ENCODE measurements at places on chromosomes 3 and 15.

DNA sequence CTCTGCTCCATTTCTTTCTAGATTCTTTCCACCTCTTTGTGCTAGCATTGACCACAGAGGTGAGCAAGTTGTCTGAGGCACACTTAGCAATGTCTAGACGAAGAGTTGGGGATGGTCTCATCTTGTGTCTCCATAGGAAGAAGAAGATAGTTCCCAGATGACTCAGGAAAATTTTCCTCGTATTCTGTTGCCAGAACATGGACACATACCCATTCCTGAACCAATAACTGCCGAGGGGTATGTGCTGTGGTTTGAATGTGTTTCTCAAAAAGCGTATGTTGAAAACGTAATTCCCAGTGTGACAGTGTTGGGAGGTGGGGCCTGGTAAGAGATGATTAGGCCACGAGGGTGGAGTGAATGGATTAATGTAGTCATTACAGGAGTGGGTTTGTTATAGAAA, 107.5 kb upstream of the GALNT15 start:
- DNase-seq, result no peak

DNA sequence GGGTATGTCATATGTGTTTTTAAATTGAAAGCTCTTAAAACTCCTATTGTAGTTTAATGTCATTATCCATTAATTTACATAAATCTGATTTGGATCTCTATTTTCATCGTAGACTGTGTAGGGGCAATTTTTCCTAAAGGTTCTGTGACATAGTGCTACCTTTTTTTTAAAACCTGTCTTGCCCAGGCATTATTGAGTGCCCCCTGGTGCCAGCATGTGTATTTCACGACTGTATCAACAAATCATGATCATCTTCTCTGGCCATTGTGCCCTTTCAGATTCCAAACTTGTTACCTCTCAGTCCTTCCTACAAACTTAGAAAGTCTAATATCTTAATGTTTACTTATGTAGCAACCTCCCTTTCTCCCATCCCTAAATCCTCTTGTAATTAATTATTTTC, 97.2 kb upstream of the FLNB start:
- DNase-seq, result peak; percentile 14

DNA sequence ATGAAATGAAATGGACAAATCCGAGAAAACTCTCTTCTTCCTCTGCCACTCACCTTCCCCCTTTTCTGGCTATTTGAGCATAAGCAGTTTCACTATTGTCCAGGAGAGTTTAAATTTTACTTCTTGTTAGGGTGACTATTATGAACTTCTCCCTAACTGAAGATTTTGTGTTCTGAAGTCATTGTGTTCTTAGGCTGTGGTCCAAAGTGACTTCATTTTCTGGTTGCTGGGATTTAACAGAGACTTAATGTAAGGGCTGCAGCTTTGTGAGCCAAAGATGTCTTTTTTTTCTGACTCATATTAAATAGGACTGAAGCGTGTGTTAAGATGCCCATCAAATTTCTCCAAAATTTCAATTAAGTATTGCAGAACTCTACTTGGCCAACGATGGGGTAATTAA, 46.5 kb upstream of the FSTL1 start:
- DNase-seq, result peak; percentile 85

- DNase-seq, result no peak
Observed at GRCh38 chr3:59609657-59610348, 560.0 kb upstream of the CFAP20DC start.

DNA sequence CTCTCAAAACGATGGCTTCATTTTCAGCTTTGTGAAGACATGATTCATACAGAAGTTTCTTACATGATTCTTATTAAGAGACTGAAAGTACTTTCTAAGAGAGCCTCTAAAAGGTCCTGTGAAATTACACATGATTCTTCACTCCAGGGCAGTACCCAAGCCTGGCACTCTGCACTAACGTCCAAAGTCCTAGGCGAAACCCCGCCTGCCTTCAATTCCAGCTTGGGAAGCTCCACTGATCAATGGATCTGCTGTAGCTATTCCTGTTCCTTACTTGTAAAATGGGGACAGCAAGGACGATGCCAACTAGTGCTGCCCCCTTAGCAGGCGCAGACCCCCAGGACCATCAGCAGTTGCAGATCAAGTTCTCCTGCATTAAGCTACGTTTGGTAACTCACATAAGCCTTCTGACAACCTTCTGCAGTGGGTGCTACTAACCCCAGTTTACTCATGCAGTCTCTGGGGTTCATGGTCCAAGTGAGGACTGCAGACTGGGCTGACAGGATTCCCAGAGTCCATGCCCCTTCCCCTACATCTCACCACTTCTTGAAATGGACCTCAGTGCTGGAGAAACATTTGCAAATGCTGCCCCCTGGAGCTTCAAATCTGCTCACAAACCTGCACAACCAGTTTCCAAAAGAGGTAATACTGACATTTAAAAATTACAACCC, 10.6 kb downstream of the CHCHD4 start:
- DNase-seq, result no peak

GRCh38 chr3:11626084-11626463, 17.6 kb downstream of the VGLL4 start:
- DNase-seq, result no peak

GRCh38 chr15:67915461-67916374, 75.9 kb upstream of the RNU6-1 start:
- no peak for DNase-seq

DNA sequence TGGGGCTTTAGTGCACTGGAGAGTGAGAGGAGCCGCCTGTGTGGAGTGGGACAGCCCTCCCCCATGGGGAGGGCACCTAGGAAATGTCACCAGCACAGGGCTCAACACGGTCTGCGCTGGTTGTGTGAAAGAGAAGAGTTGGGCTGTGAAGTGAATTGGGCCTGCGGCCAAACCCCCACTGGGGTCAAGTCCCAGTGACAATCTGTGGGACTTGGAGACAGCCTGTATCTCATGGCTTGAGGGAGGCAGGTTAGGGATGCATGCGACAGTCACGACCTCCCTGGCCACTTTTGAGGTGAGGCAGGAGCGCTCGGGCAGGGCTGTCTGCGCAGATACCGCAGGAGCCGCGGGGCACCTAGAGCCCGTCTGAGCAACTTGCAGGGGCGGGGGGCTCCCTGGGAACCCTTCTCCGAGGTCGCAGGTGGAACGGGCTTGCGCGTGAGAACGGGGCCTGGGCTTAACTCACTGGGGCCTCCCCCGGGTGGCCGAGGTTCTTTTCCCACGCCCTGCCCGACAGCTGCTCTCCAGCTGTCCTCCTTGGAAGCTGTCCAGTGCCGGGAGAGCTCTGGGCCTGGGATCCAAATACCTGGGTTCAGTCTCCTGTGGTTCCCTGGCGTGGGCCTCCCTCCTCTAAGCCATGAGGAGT, 77.4 kb downstream of the SNRK start:
- no peak for DNase-seq

- DNase-seq, result no peak
Observed at GRCh38 chr3:5276934-5277333, 89.4 kb downstream of the EDEM1 start.

GRCh38 chr15:39130556-39131379, 450.1 kb upstream of the THBS1 start:
- DNase-seq, result no peak

DNA sequence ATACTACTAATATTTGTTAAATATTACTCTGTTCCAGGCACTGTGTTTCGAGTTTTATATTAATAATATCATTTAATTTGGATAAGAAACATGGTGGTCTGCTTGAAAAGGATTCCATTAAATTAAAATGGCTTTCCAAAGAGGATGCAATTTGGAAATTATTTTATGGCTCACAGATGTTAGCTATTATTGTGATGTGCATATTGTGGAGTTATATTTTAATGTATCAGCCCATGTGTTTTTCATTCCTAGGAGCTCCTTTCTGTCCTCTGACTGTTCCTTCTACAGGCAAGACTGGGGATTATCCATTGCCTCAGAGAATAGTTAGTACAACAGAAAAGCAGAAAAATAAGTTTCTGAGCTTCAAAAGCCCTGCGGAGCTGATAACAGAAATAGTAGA, 376.7 kb upstream of the PDZRN3 start:
- no peak for DNase-seq

DNA sequence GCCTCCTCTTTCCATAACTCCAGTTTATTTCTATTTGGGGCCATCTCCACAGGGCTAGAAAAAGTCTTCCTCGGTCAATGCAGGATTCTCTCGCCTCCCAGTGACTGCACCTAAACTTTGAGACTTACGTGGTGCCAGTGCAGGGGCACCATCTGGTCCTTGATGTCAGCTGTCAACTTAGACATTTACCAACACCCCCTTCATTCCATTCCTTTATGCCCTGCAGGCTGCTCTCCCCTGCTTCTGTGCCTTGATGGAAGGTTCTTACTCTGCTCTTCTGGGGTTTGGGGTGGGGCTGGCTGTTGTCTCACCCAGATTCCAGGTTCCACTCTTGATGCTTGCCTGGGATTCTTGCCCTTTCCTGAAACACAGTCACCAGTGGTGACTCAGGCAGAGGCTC, 101.8 kb downstream of the ST8SIA2 start:
- no peak for DNase-seq

DNA sequence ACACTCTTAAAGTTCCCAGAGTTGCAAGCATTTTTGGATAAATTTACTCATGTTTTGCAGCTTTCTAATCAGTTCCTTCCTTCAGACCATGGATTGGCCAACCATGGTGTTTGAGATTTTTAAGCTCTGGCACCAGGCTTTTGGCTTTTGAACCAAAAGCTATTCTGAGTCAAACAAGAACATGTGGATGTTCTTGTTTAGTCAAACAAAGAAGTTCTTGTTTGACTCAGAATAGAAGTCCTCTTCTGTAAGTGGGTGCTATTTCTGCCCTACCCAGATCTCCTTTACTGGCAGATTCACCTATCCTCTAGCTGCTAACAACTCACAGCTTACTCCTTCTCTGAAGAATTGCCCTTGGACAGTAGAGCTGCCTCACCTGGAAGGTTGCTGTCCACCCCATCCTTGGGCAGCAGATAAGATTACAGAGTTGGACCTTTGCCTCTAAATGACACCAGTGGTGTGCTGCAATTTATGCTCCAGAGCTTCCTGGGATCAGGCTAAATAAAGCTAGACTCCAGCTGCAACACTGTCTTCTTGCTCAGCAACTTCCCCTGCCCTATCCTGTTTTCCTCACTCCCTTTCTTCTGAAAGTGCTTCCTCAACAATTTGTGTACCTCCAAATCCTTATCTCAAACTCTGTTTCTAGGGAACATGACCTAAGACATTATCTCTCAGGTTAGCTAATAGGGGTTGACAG, 65.6 kb downstream of the COL6A6 start:
- DNase-seq, result no peak

DNA sequence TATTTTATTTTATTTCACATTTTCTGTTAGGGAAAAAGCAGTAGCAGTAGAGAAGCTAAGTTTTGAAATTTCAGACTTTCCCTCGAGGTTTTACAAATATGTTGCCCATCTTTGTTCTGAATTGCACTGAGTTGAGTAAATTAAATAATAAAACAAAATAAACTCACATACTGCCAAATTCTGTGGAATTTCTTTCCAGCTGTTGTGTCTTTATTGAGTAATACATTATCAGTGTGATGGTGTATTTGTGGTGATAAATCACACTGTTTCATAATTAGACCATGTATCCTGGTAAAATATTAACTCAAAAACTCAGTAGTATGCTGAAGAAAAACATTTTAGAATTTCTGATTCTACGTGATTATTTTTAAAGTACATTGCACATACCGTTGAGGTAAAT, 592.1 kb downstream of the SI start:
- no peak for DNase-seq

GRCh38 chr15:71248386-71248785, 133.1 kb downstream of the THSD4 start:
- no peak for DNase-seq

GRCh38 chr3:190624282-190624681, 110.4 kb downstream of the IL1RAP start:
- DNase-seq, result no peak

- no peak for DNase-seq
Observed at GRCh38 chr15:79169526-79170133, 79.0 kb upstream of the RASGRF1 start.

GRCh38 chr3:165885558-165886270, 48.5 kb upstream of the BCHE start:
- no peak for DNase-seq

GRCh38 chr3:34132069-34132692, 333.8 kb downstream of the PDCD6IP start:
- DNase-seq, result no peak

DNA sequence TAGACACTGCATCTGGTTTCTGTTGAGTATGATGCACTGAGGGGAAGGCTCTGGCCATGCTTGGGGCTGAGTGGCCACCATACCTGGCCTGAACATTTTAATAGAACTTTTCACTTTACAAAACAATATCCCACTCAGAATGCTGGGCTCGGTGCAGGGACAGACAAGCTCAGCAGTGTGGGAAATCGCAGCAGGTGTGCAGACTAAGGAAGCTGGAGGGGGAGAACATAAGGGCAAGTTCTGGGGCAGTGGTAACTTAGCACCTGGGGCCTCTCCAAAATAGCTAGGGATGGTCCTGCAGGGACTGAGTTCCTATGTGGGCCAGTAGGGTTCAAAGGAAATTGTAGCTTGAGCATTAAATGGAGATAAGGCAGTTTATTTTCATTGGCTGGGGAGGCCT, 90.9 kb upstream of the RNU6-1 start:
- no peak for DNase-seq

GRCh38 chr15:51649659-51650521, 27.3 kb upstream of the DMXL2 start:
- peak; percentile 51 for DNase-seq

GRCh38 chr15:51621936-51622603, 501 bp downstream of the DMXL2 start:
- peak; percentile 47 for DNase-seq

DNA sequence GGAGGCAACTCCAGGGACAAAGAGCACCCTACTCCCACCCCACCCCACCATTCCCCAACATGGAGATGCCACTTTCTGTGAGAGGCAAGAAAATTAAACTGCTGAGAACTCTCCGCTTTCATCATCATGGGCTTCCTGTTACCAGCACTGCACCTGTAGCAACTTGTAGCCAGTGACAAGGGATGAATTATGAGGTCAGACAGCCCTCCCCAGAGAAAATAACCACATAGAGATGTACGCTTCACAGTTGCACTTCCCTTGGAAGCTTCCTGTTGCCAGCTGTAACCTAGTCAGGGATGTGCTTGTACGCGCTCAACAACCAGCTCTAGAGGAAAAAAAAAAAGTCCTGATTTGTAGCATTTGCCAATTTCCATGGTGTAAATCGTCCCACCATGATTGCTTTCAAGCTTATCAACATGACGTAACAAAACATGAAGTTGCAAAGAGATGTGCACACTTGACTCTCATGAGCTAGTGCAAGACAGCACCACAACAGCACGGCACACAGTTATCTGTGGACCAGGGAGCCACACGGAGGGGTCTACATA, 145.4 kb downstream of the RAB11A start:
- no peak for DNase-seq

DNA sequence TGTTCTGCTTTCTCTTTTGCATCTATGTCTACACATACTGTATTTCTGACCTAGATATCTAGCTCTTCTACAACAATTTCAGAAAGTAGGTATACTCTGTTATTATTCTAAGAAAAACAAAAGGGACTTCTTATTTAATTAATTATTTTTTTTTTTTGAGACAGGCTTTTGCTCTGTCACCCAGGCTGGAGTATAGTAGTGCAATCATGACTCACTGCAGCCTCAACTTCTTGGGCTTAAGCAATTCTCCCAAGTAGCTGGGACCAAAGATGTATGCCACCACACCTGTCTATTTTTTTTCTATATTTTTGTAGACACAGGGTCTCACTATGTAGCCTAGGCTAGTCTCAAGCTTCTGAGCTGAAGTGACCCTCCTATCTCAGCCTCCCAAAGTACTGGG, 130.6 kb downstream of the MBNL1 start:
- DNase-seq, result no peak
